ENCODE measurements at places on chromosomes 11 and 22. TPM values are rescaled to one million over a fixed set of nuclear protein-coding genes. Genes with fewer than 3 reads are reported as not detected.

The OR6A2 gene
- not detected for total RNA-seq

The PRR33 gene
- total RNA-seq = 0.05 TPM

The MS4A1 gene
- not detected for total RNA-seq

The ANGPTL5 gene
- not detected for total RNA-seq

The DNAJC24 gene
- total RNA-seq = 19.1 TPM

The GAB4 gene
- total RNA-seq = not detected

The TTC36 gene
- total RNA-seq = 0.47 TPM

The KRTAP5-8 gene
- total RNA-seq = not detected

The MB gene
- total RNA-seq = 6.3 TPM

The GDPD4 gene
- total RNA-seq = not detected

The FGF4 gene
- total RNA-seq = not detected

The CHST1 gene
- total RNA-seq = not detected

The BBS1 gene
- total RNA-seq = 13.6 TPM

The POU2AF2 gene
- total RNA-seq = not detected

The MGAT3 gene
- total RNA-seq = not detected

The CCDC117 gene
- total RNA-seq = 43.9 TPM

The HTR3A gene
- total RNA-seq = not detected

The OR8G1 gene
- total RNA-seq = not detected

The SLC25A45 gene
- 1.3 TPM for total RNA-seq

The SLC22A25 gene
- total RNA-seq = not detected

The PHLDA2 gene
- not detected for total RNA-seq

The ANO1 gene
- 1.6 TPM for total RNA-seq

The NARS2 gene
- 28.4 TPM for total RNA-seq

The APOL2 gene
- 1.1 TPM for total RNA-seq

The ST13 gene
- total RNA-seq = 245 TPM

The SCGB1C1 gene
- not detected for total RNA-seq

The VPS51 gene
- 86.6 TPM for total RNA-seq

The SCARF2 gene
- total RNA-seq = 12.9 TPM

The GRAMD1B gene
- 18.0 TPM for total RNA-seq

The SGSM1 gene
- not detected for total RNA-seq

The MIOX gene
- not detected for total RNA-seq

The OR2D2 gene
- total RNA-seq = not detected

The GPR152 gene
- not detected for total RNA-seq

The UQCR10 gene
- total RNA-seq = 116 TPM

The CRYAB gene
- 4.1 TPM for total RNA-seq

The PLEKHA7 gene
- total RNA-seq = 0.03 TPM

The CYTH4 gene
- not detected for total RNA-seq

The GRM5 gene
- 0.04 TPM for total RNA-seq

The MUC5B gene
- total RNA-seq = not detected

The CDON gene
- 59.6 TPM for total RNA-seq

The DNAJB7 gene
- total RNA-seq = not detected

The SCUBE2 gene
- total RNA-seq = 0.35 TPM

The OR51M1 gene
- total RNA-seq = not detected

The MYO18B gene
- total RNA-seq = 40.6 TPM

The CCDC188 gene
- not detected for total RNA-seq

The FAM111B gene
- total RNA-seq = 69.9 TPM

The CHRDL2 gene
- not detected for total RNA-seq

The GPHA2 gene
- total RNA-seq = not detected

The CASTOR1 gene
- total RNA-seq = 2.1 TPM
